CD4-positive, alpha-beta T cell treated with Interferon gamma for 1 hour (primary cell): ENCODE measurements at places on chromosomes 1 and 21.

- DNase-seq = no peak
These were observed 31.9 kb downstream of the MROH9 start for GRCh38 chr1:170967042-170967910.

GRCh38 chr1:20666804-20667203 is 5.6 kb upstream of the DDOST start:
- no peak for DNase-seq

DNA sequence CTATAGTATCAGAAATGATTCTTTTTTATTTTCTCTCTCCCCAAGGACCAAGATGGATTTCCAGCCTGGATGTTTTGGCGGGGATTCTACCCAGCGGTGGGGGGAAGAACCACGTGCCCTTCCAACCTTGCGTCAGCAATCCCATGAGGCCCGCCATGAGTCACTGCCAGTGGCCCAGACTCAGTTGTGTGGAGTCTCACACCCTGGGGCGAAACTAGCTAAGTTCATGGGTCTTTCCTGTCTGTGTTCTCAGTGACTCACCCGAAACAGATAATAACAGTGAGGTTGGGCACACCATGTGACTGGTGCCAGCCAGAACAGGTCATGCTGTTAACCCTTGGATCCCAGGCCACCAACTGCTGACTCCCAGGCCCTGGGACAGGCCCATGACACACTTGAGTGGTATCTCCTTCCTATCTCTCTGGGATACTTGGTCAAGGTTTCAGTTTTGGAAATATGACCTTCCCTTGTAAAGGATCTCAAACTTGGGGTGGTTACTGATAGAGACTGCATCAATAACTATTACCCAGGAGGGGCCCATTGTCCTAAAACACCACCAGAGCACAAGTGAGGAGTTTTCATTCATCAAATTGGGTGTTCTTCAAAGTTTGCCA is 98.0 kb upstream of the DUSP10 start:
- peak; percentile 75 for DNase-seq

GRCh38 chr1:35726450-35727433 is 8.1 kb upstream of the C1orf216 start:
- DNase-seq = peak; percentile 45

DNA sequence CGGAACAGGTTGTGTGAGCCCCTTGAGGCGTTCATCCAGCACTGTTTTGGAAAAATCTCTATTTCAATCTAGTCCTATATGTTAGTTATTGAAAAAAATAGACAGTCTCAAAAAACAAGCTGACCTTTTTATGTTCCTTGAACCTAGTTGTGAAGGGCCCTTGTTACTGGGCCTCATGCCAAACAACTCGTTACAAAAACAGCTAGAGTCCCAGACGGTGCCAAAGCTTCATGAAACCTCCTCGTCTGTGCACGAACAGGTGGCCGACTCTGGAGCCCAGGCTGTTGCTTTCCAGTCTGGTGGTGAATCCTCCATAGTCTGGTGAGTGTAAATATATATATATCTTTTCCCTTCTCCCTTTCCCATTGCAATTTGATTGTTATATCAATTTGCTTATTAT is at the start of gene CHIA:
Gene CHIA, plus strand, starts transcription at position 222 of the 400 bp plus-strand sequence. CDS start 19,617 bp downstream, outside the sequence.
- no peak for DNase-seq

- no peak for DNase-seq
These were observed 93.2 kb downstream of the TBX19 start for GRCh38 chr1:168373869-168374268.

- no peak for DNase-seq
These were observed 343.9 kb upstream of the DPYD start for GRCh38 chr1:98264727-98265126.

GRCh38 chr1:27235827-27236226 is 1.4 kb downstream of the WDTC1 start:
- DNase-seq = no peak

DNA sequence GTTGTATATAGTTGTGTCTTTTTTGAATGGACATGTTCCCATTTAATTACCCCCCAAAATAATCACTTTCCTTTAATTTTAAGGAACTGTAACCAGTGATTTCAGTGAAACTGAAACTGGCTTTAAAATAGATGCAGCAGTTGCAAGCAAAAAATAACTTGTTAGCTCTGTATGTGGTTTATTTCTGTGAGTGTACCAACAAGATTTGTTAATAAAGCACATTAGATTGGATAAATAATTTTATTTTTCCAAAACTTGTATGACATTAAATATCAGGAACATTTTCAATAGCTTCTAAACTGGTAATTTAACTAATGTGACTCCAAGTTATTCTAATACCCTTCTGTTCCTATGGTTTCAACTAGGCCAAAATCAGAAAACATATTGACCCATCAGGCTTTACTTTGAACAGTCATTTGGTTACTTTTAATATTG is 184.3 kb upstream of the CACYBP start:
- DNase-seq = no peak

GRCh38 chr1:1359308-1359663 is 931 bp upstream of the MXRA8 start:
- DNase-seq = no peak

DNA sequence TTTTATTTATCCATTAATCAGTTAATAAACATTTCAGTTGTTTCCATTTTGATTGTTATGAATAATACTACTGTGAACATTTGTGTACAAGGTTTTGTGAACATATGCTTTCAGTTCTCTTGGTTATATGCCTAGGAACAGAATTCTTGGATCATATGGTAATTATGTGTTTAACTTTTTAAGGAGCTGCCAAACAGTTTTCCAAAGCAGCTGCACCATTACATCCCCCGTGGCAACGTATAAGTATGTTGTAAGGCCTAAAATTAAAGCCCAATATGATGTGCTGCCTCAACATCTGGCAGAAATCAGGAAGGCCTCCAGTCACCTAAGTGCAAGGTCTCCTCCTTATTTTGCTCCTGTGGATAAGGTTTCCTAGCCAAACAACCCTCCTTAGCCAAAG is 235.6 kb upstream of the CACYBP start:
- DNase-seq = no peak

- no peak for DNase-seq
These were observed 482.5 kb downstream of the AGBL4 start for GRCh38 chr1:49541096-49541752.

- no peak for DNase-seq
These were observed 7.9 kb upstream of the TNNT2 start for GRCh38 chr1:201385299-201385891.

DNA sequence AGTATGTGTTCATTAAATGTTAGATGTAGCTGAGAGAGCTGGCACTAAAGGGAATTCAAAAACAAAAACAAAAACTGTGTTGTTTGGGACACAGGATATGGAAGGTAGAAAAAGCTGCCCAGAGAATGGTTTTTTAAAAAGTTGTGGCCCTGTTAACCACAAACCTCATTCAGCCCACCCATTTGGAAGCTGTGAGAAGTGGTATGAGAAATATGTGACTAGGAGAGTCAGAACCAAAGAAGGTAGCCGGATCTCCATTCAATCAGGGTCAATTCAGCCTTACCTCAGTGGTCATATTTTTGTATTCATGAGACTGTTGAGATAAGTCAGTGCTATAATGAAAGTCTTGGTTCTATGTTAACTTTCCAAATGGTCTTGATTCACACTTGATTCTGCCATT is 29.8 kb upstream of the CACYBP start:
- no peak for DNase-seq

DNA sequence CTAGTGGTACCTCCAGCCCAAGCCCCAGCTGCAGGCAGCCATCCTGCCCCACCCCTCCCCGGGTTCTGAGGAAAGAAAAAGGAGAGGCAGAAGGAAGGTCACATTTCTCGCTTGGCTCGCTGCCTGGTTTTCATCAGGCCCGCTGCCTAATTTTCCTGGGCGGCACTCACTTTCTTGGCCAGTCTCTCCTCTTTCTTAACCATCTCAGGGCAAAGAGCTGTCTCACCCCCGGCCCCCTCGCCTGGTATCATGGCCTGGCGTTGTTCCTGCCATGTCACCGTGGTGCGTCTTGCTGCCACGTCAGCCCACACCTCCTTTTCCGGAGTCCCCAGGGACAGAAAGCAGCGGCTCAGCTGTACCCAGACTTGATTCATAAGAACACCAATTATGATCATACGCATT is 26.6 kb upstream of the CASZ1 start:
- DNase-seq = no peak

DNA sequence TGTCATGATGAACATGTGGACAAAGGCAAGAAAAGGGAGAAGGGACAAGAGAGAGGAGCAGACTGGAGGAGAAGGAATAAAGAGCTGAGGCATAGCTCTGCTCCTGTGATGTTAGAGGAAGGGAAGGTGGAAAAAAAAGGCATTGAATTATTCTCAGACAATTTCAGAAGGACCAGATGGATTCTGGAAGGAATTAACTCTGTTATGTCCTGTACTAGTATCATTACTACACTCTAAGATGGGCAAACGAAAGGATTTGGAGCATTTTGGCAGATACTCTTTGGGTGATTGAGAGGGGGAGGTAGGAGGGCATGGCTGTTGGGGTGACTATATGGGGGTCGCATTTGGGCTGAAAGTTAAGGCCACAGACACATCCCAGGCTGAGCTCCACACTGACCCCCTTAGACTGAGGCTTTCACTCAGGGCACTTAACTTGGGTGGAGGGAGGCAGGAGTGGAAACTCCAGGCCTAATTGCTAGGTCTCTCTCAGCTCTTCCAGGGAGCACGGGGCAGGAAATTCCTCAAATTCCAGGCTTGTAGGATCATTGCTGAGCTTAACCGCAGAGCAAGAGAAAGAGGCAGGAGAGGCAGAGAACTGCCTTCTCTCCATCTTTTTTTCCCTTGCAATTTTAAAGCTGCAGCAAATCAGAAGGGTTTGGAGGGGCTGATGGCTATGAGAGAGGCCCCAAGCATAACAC is 25.9 kb downstream of the KIRREL1 start:
- no peak for DNase-seq

GRCh38 chr1:186042230-186042629 is 308.0 kb downstream of the HMCN1 start:
- no peak for DNase-seq
